ENCODE measurements at places on chromosomes 12 and 14.

GRCh38 chr12:4899364-4899763 lies 10.3 kb upstream of the KCNA1 start:
- DNase-seq, result no peak

DNA sequence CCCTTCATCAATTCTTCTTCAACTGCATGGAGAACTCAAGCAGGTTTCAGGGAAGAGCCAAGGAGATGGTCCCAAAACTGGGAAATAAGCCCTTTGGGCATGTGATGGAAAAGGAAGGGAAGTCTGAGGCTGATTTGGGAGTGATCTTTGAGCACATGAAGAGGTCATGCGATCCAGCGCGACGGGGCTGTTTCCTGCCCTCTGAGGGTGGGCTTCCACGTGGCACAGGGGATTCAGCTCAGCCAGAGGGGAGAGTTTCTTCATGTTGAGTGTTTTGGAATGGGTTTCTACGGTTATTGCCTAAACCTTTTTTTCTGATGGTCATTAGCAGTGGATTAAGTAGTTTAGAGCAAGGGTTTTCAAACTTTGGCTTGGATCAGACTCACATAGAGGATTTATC lies 30.2 kb downstream of the GPR68 start:
- DNase-seq, result no peak

DNA sequence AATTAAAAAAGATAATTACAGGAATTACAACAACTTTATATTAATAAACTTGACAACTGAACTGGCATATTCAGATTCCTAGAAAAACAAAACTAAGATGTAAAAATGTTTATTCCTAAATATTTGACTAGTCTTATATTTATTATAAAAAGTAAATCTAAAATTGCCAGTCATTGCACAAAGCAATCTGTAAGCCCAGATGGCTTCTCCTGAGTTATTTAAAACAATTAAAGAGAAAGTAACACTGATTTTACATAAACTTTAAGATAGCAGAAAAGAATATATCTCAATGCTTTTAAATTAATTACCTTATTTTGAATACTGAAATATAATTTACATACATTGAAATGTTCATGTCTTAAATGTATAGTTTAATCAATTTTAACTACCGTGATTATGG lies 434.1 kb upstream of the RPL10L start:
- DNase-seq, result no peak

GRCh38 chr14:105537580-105538474 lies 11.4 kb downstream of the TMEM121 start:
- DNase-seq, result no peak

DNA sequence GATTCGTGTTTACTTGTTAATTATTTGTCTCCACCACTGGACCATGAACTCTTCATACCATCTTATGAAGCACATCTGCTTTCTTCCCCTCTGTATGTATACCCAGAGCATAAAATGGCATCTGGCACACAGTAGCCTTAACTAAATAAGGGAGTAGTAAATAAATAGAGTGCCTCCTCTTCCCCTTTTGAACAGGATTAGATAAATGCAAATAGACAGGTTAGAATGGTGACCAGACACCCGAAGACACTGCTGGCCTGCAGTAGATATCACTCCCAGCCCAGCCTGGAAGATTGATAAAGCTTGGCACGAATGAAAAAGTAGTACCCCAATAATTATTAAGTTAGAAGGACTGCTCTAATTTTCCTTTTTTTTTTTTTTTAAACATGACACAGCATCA lies 6.9 kb downstream of the GALNT4 start:
- no peak for DNase-seq

Data from fibroblast of the conjunctiva (primary cell).